Astrocyte (in vitro differentiated cells and primary cell): ENCODE measurements at places on chromosomes 1 and 21. TPM values are rescaled to one million over a fixed set of nuclear protein-coding genes. Genes with fewer than 3 reads are reported as not detected.

- no peaks in the 10 kb centered on the region for H3K27me3 ChIP-seq
- no peaks in the 10 kb centered on the region for H3K36me3 ChIP-seq
- H3K27ac ChIP-seq, result no peak overlapping the region
- H3K4me3 ChIP-seq, result no peak overlapping the region
- no peaks in the 10 kb centered on the region for H3K4me1 ChIP-seq
- no peak for DNase-seq
Observed at GRCh38 chr1:170376801-170377385, 155.1 kb upstream of the GORAB start.

GRCh38 chr21:16124378-16125138 is 394.8 kb downstream of the USP25 start:
- DNase-seq, result peak; percentile 92
- no peaks in the 10 kb centered on the region for H3K27me3 ChIP-seq
- no peak overlapping the region for H3K4me3 ChIP-seq
- H3K27ac ChIP-seq, result peak overlapping the region; percentile 59
- H3K4me1 ChIP-seq, result peaks cover 5% of the 10 kb centered on the region

The HES3 gene
- total RNA-seq, result not detected in 2 replicates

DNA sequence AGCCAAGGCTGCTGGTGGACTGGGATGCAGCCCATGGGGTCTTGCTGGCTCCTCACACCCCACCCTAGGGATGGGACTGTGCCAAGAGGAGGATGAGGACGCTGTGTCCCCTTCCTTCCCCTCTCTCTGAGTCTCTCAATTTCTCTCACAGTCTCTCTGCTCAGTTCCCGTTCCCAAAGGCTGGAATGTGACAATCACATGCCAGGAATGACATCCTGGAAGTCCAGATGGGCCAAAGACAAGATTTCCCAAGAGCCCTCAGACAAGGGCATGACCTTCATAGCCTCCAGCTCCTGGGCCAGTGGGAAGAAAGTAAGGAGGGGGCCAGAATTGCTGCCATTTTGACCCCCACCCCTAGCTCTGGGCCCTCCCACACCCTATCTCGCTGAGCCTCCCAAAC is 7.6 kb upstream of the CDCP2 start:
- no peak overlapping the region for H3K27ac ChIP-seq
- H3K4me3 ChIP-seq, result no peak overlapping the region
- H3K36me3 ChIP-seq, result no peaks in the 10 kb centered on the region
- DNase-seq, result no peak
- H3K4me1 ChIP-seq, result no peaks in the 10 kb centered on the region
- H3K27me3 ChIP-seq, result no peaks in the 10 kb centered on the region

DNA sequence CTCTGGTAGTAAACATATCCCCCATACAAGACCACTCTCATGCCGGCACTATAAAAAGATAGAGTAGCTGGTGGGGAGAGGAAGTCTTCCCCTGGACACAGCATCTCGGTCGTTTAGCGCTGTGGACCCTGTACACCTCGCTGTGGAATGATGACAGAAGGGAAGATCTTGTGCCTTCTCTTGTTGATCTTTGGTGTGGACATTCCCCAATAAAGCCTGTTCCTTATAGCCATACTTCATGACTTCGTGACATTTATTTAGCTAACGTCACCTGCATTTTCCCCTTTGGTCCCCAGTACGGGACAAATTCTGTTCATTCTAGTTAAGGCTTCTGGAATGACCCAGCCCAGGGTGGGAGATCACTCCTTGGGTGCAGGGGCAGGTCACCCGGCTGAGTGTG is 24.9 kb upstream of the MAP10 start:
- H3K4me3 ChIP-seq, result no peak overlapping the region
- no peaks in the 10 kb centered on the region for H3K27me3 ChIP-seq
- H3K27ac ChIP-seq, result no peak overlapping the region
- no peaks in the 10 kb centered on the region for H3K36me3 ChIP-seq
- no peak for DNase-seq

GRCh38 chr1:212118167-212118871 is 82.8 kb downstream of the DTL start:
- H3K4me1 ChIP-seq, result no peaks in the 10 kb centered on the region
- no peak overlapping the region for H3K27ac ChIP-seq
- H3K4me3 ChIP-seq, result no peak overlapping the region
- peak; percentile 47 for DNase-seq

DNA sequence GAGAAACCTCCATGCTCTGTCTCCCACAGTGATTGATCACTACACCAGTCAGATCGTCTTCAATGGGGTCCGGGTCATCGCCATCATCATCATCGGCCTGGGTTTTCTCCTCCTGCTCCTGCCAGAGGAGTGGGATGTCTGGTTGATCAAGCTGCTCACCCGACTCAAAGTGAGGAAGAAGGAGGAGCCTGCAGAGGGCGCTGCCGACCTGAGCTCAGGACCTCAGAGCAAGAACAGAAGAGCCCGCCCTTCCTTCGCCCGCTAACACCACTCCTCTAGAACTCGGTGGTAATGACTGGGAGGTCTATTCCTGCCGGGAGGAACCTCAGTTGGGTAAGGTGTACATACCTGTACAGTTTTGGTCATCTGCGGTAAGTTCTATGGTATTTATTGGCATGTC is 50.3 kb upstream of the COA6 start:
- no peak for DNase-seq
- H3K27ac ChIP-seq, result no peak overlapping the region

GRCh38 chr21:33924079-33924765 is 8.6 kb upstream of the ATP5PO start:
- peaks cover 4% of the 10 kb centered on the region for H3K27me3 ChIP-seq
- peaks cover 4% of the 10 kb centered on the region for H3K4me1 ChIP-seq
- H3K27ac ChIP-seq, result no peak overlapping the region
- H3K4me3 ChIP-seq, result no peak overlapping the region
- peak; percentile 44 for DNase-seq

DNA sequence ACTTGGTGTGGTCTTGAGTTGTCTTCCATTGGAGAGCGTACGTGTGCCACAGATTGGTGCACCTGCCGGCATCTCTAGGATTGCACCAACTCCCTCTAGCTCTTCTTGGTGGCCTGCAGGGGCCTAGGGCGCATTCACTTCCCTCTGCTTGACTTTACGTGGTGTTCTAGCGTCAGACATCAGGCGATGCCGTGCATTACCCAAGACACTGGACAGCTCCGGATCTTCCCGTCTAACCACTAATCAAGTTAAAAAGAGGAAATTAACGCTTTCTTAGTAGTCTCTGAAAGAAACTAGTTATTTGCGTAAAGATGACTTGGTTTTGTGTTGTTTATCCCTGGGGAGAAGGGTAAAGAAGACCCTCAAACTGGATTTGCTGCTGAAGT is 510 bp upstream of the IL10RB start:
- H3K4me1 ChIP-seq, result peaks cover 5% of the 10 kb centered on the region
- no peak overlapping the region for H3K27ac ChIP-seq
- peaks cover 10% of the 10 kb centered on the region for H3K36me3 ChIP-seq
- no peaks in the 10 kb centered on the region for H3K27me3 ChIP-seq
- H3K4me3 ChIP-seq, result peak overlapping the region; percentile 76
- DNase-seq, result no peak

DNA sequence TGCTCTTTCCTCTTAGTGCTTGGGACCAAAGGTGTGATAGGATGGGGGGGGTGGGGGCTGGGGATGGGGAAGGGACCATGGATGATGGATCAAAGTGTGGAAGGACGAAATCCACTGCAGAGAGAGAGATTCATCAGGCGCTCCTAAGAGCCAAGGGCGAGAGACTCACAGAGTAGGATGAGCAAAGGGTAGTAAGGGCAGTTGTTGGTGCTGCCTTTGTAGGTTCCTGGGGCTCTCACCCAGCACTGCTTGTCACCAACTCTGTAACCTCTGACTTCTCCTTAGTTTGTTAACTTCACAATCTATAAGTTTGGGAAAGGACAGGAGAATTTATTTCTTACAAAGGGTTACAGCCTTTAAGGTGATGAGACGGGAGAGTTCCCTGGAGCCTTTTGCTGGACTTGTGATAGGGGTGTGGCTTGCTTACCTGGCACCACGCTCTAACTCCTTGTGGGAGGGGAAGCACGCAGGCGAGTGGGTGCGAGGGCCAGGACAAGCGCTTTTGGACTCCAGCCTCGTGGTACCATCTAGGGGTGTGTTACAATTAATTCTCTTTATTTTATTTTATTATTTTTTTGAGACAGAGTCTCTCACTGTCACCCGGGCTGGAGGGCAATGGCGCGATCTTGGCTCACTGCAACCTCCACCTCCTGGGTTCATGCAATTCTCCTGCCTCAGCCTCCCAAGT is 1.6 kb upstream of the PDXK start:
- no peaks in the 10 kb centered on the region for H3K36me3 ChIP-seq
- H3K4me1 ChIP-seq, result peaks cover 19% of the 10 kb centered on the region
- DNase-seq, result no peak
- no peak overlapping the region for H3K27ac ChIP-seq
- no peaks in the 10 kb centered on the region for H3K27me3 ChIP-seq
- no peak overlapping the region for H3K4me3 ChIP-seq

GRCh38 chr1:74091371-74091770 is 106.6 kb downstream of the LRRIQ3 start:
- DNase-seq, result no peak
- H3K4me3 ChIP-seq, result no peak overlapping the region
- H3K4me1 ChIP-seq, result no peaks in the 10 kb centered on the region
- H3K27ac ChIP-seq, result no peak overlapping the region

DNA sequence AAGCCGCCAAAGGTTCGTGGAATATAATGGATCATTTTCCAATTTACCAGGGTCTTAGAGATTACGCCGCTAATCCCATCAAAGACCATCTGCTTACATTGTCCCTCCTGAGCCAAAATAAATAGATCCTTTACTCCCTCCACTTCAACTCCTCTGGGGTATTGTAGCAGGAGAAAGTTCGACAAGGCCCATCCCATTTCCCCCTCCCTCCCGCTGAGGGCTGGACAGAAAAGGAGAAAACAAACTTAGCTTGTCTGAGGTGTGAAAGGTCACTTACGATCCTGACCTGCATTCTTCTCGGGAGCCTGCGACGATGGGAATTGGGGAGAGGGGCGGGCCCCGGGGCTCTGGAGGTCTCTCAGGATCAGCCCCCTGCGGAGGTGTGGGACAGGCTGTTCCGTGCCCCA is 60.8 kb downstream of the MEF2D start:
- H3K36me3 ChIP-seq, result no peaks in the 10 kb centered on the region
- peaks cover 90% of the 10 kb centered on the region for H3K27me3 ChIP-seq
- H3K27ac ChIP-seq, result no peak overlapping the region
- no peak for DNase-seq
- H3K4me3 ChIP-seq, result no peak overlapping the region
